ENCODE measurements at places on chromosomes 13 and 19. TPM values are rescaled to one million over a fixed set of nuclear protein-coding genes. Genes with fewer than 3 reads are reported as not detected.

The FLT1 gene
- total RNA-seq, result 19.7 TPM

The FUT3 gene
- total RNA-seq, result 0.25 TPM

- peak; percentile 72 for DNase-seq
Measured at GRCh38 chr19:48907671-48908070, 7.6 kb downstream of the NUCB1 start.

GRCh38 chr13:108643646-108644353, 14.4 kb downstream of the MYO16 start:
- DNase-seq, result no peak

DNA sequence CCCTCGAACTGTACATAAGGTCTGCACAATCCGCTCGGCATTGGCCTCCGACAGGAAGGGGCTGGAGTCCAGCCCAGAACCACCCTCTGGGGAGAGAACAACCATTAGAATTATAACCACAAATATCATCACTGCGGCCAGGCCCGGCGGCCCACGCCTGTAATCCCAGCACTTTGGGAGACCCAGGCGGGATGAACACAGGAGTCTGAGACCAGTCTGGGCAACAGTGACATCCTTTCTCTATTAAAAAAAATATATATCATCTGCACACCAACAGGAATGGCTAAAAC, 11.4 kb downstream of the COQ8B start:
- no peak for DNase-seq

The TPT1 gene
- total RNA-seq, result 1,382 TPM

The TGFBR3L gene
- total RNA-seq, result not detected

The TMPRSS9 gene
- 2.5 TPM for total RNA-seq

- no peak for DNase-seq
Measured at GRCh38 chr13:75656425-75656989, 20.4 kb downstream of the LMO7 start.

GRCh38 chr19:40240332-40240731, 13.8 kb upstream of the CCNP start:
- DNase-seq, result no peak

The FLT3 gene
- 0.67 TPM for total RNA-seq

GRCh38 chr13:74210693-74211393, 76.6 kb upstream of the KLF12 start:
- no peak for DNase-seq

All from liver (tissue), 10 donors.